ENCODE measurements at places on chromosomes 1 and 21. TPM values are rescaled to one million over a fixed set of nuclear protein-coding genes. Genes with fewer than 3 reads are reported as not detected.

PADI4 gene
- total RNA-seq = 0.22 TPM

PLA2G2C gene
- total RNA-seq = not detected

C1orf105 gene
- 8.5 TPM for total RNA-seq

RGS13 gene
- 0.22 TPM for total RNA-seq

CD46 gene
- 105 TPM for total RNA-seq

SPTA1 gene
- not detected for total RNA-seq

SELL gene
- total RNA-seq = 1.2 TPM

Measured in left ventricle myocardium inferior (tissue), 1 donor.